Stimulated activated CD4-positive, alpha-beta T cell treated with anti-CD3 and anti-CD28 coated beads, Interleukin-15, amount 100 ng/mL, for 1 hour (primary cell): ENCODE measurements at places on chromosomes 1 and 21.

DNA sequence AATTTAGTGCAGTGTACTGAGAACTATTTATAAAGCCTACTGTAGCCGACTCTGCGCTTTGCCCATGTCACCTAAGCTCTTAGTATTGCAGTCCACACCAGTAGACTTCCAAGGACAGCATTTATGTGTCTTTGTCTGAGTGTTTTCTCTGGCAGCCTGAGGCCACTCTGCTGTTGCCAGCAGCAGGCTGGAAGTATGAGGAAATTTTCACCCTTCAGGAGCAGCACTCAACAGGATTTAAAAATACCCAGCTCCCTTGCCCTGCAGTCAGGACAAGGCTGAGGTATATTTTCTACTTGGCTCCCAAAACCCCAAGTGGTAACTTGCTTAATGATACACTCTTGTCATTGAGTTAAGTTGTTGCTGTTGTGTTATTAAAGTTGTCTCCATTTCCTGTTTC lies 230.1 kb downstream of the SRGAP2C start:
- DNase-seq, result no peak

GRCh38 chr1:8545078-8545477 lies 227.2 kb downstream of the SLC45A1 start:
- no peak for DNase-seq

- DNase-seq, result no peak
Measured at GRCh38 chr1:114078116-114078515, 75.6 kb downstream of the SYT6 start.

DNA sequence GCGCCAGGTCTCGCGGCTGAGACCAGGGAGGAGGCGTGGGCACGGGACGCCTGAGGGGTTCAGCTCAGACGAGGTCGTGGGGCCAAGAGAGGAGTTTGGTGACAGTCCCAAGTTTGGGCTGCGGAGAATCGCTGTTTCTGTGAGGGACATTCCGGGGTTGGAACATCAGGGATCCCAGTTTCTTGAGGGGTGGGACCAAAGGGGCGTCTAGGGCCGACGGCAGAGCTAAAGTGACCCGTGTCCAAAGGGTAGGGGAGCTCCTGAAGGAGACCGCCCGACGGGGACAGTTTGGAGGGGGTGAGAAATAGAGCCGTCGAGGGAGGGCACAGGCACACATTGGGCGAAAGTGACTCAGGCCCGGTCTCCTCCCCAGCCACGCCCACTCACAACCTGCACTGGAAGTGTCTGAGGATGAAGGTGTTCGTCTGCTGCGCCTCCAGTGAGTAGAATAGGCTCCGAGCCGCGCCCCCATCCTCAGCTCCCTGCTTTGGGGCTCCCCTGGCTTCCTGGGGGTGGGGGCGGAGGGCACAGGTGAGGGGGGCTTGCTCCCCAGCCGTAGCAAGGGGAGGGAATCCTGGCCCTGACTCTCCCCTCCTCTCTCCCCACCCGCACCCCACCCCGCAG lies 7.0 kb downstream of the EFNA3 start:
- no peak for DNase-seq

GRCh38 chr1:201912832-201913231 lies 24.1 kb downstream of the SHISA4 start:
- DNase-seq, result no peak

DNA sequence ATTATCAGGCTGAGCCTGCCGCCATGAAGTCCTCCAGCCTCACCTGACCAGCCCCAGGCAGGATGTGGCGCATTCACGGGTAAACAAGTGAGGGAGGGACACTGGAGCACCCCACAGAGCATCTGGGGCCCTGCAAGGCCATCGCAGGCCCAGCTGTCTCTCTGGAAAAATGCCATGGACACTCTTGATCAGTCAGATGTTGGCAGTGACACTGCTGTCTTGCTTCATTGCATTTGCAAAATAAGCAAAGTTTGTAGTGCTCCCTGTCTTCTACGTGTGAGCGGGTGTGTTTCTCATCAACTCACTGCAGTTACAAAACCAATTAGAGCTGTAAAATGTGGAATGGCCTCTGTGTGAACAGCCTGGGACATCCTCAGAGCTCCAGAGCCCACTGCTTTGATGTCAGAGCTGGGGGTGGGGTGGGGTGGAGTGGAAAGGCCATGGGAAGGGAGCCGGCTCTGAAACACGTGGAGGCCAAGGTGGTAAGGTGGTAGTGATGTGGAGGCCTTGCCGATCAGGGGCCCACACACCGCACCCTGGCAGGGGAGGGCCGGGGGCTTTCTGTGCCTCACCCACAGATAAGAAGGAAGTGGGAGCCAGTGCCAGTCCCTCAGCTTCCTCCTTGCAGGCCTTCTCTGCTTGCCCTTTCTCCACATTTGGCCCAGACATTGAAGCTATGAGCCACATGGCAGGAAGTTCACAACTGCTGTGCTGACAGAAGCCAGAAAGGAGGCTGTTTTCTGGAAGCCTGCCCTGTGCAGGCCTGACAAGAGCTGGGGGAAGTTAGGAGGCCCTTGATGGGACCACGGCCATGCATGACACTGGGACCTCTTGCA lies 254.9 kb downstream of the RHOU start:
- no peak for DNase-seq

GRCh38 chr1:67559222-67559700 lies 125.7 kb upstream of the GADD45A start:
- no peak for DNase-seq

- no peak for DNase-seq
Measured at GRCh38 chr1:4678066-4678717, 23.8 kb downstream of the AJAP1 start.

DNA sequence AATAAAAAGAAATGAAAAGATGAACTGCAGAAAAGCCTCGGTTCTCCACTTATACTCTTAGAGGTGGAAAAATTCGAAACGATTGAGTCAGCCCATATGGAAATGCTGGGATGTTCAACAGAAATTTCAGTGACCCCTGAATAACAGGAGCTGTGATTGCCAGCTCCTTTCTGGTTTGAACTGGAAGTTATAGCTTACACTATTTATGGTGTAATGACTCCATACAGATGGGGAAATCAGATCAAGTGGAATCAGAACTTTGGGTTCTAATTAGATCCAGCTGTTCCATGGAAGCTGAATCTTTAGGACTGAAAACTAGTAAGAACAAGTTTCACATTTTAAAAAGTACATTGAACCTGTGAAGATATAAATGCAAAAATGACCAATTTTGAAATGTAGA lies 569.3 kb upstream of the ZRANB2 start:
- DNase-seq, result no peak

DNA sequence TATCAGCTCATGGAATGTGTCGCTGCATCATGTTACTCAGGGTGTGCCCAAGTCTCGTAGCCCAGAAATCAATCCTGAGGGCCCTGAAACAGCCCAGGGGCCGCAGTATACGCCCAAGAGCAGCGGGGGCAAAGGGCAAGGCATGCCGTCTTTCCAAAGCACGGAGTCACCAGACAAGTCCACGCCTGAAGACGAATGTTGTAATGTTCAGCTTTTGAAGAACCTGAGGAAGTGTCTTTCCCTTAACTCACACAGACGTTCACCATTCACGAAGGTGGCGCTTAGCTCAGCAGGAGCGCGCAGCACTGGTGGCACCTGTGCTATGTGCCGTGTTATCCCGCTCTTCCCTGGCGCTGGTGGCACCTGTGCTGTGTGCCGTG lies 18.8 kb upstream of the PWP2 start:
- DNase-seq, result no peak

- no peak for DNase-seq
Measured at GRCh38 chr21:41480086-41480690, 27.8 kb downstream of the TMPRSS2 start.

- no peak for DNase-seq
Measured at GRCh38 chr1:210089855-210090254, 142.7 kb upstream of the SERTAD4 start.

- DNase-seq, result no peak
Measured at GRCh38 chr21:15992171-15992570, 262.4 kb downstream of the USP25 start.
